Activated CD4-positive, CD25-positive, alpha-beta regulatory T cell treated with anti-CD3 and anti-CD28 coated beads, Interleukin-2, amount 50 U/mL, for 16 hours (primary cell): ENCODE measurements at places on chromosomes 12 and 14.

DNA sequence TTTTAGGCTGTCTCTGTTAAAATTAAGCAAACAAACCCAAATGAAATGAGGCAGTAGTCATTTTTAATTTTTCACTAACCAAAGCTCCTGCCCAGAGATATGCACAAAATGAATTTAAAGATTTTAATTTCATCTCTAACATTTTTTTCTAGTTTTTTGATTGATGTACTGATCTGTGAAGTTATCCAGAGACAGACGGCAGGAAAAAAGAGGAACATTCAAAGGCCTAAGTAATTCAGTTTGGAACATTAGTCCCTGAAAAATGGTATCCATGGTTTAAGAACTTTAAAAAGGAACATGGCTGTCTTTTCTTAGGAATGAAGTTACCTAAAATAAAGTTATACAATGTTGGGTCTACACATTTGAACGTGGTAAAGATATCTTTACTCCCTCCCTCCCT is 498.8 kb upstream of the LMO3 start:
- no peak for DNase-seq

DNA sequence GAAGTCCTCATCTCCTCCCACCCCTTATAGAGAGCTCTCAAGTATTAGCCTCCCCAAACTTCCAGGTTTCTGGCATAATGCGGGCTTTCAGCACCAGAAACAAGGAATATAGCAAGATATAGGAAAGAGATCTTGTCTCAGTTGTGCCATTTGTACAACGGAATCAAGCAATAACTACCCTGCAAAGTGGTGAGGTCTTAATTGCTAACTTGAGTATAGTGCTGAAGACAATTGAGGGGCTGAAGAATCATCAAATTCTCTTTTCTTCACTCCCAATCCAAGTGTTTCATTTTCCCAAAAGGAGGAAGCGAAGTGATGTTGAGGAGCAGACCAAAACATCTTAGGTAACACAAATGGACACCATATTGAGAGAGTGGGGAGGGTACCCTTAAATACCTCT is 26.8 kb upstream of the ANP32D start:
- no peak for DNase-seq

- DNase-seq = no peak
Measured at GRCh38 chr12:111398530-111398929, 7.2 kb upstream of the SH2B3 start.

GRCh38 chr12:48266826-48267225 is 63.7 kb upstream of the OR10AD1 start:
- DNase-seq = no peak

DNA sequence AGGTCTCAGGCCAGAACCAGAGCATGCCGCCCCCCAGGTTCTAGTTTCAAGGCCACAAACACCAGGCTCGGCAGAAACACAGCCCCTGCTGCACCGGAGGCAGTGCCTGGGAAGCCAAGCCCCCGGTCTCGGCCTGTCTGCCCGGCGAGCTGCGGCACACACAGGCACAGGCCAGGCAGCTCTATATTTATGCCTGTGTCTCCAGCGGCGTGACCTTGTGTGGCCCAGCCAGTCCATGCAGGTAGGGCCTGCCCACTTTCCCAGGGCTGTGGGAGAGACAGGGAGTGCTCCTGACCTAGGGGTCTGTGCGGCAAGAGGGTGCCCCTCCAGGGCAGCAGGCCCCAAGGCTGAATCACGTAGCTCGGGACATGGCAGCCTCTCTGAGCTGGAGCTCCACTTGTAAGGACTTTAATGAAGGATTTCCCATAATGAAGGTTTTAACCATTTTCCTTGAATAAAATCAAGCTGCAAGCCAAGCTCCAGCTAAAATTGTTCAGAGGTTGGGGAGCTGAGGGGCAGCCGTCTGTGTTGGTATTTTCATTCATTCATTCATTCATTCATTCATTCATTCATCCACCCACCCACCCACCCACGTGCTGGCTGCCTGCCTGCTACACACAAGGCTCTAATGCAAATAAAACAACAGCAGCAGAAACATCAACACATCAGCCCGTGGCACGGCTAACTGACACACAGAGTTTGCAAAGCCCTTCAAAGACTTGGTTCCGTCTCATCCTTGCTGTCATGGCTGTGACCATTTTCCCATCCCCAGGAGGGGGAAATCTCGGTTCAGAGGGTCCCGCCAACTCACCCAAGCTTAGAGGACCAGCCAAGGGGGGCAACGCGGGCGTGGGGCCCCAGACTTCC is 92.0 kb downstream of the RFLNA start:
- no peak for DNase-seq

DNA sequence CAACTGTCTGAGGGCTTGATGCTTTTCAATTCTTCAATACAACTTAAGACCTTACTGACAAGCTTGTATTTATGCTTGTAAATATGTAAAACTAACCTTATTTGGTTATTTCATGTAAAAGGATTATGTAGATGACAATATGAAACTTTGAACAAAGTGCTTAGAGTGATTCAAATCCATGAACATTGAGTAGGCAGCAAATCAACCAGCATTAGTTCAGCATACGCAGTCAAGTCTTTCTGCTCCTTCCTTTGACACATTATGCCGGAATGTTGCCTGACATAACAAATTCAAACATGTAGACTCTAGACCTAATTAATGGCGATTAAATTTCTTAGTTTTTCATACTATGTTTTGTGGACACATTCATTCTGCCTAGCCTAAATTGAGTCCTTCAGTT is 105.2 kb downstream of the FGD4 start:
- DNase-seq = no peak

- DNase-seq = no peak
Measured at GRCh38 chr12:52527121-52527800, 7.1 kb upstream of the KRT5 start.

- DNase-seq = no peak
Measured at GRCh38 chr14:54374117-54374884, 22.5 kb upstream of the CDKN3 start.

GRCh38 chr14:68074765-68075381 is 255.3 kb downstream of the RAD51B start:
- no peak for DNase-seq

GRCh38 chr12:53696285-53696654 is 20.4 kb upstream of the ATP5MC2 start:
- no peak for DNase-seq

DNA sequence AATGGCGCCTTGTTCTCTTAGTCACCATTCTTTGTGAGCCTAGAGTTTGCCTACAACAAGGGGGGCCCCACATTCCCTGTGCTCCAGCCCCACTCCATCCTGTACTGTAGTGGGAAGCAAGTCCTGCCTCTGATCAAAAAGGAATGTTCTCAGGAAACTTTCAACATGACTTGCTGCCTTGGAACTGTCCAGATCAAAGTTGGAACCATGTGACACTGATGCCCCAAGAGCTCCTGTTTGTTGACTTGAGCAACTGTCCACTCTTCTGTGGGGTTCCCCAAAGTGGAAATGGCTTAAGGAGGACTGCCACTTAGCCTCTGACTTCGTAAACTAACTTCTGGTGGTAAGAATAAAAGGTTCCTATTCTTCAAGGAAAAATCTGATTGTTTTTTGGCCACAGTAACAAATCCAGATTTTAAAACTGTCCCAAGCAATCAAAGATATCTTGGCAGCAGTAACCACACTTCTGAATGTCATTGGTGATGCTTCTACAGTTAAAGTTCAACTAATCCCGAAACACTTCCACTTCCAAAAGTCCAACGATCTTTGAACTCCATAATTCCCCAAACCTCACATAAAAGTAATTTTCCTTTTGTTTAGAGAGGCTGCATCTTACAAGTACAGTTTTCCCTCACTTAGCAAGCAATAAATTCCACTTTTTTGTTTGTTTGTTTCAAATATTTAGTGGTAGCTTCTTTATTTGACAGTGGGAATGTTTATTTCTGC is 67.2 kb downstream of the PAH start:
- no peak for DNase-seq

DNA sequence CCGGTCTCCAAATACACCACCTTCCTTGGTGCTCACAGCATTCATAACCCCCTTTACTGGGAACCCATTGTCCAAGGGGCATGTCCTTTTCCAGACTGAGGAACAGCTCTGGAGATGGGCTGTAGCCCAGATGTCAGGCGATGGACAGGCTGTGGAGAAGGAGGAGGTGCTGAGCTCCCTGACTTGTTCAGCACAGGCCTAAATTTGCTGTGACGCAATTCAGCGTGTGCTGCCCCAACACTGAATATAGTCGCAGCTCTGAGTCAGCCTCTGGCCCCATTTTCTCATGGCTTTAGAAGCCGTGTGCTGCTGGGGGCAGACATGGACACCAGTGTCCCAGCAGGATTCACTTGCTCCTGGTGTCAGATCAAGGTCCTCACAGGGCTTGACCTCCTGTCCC is 269.1 kb downstream of the EMP1 start:
- DNase-seq = no peak

GRCh38 chr12:125193376-125194152 is 128.3 kb downstream of the AACS start:
- no peak for DNase-seq

DNA sequence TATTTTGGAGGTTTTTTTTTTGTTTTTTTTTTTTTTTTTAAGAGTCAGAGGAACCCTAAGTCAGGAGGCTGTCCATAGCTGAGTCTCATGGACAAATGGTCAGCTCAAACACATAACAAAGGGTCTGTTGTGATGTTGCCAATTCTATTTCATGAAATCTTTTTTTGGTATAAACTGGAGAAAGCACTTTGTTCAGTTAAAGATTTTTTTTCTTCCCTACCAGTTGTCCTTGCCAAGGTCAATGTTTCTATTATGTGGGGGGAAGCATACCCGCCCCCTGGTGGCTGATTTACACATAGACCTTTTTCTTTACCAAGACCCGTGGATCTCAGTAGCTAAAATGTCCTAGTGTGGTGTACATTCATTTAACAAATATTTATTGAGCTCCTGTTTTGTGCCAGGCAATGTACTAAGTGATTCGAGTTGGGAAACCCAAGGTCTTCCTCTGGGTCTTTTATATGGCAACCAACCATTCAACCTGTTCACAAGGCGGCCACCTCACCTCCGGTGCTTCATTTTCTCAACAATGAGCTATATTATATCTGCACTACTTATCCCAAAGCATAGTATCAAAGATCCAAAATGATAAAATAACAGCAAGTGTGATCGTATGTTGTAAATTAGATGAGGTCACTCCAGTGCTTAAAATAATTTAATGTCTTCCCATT is 214.5 kb downstream of the PAH start:
- no peak for DNase-seq

- no peak for DNase-seq
Measured at GRCh38 chr12:88638966-88639760, 58.9 kb upstream of the KITLG start.

DNA sequence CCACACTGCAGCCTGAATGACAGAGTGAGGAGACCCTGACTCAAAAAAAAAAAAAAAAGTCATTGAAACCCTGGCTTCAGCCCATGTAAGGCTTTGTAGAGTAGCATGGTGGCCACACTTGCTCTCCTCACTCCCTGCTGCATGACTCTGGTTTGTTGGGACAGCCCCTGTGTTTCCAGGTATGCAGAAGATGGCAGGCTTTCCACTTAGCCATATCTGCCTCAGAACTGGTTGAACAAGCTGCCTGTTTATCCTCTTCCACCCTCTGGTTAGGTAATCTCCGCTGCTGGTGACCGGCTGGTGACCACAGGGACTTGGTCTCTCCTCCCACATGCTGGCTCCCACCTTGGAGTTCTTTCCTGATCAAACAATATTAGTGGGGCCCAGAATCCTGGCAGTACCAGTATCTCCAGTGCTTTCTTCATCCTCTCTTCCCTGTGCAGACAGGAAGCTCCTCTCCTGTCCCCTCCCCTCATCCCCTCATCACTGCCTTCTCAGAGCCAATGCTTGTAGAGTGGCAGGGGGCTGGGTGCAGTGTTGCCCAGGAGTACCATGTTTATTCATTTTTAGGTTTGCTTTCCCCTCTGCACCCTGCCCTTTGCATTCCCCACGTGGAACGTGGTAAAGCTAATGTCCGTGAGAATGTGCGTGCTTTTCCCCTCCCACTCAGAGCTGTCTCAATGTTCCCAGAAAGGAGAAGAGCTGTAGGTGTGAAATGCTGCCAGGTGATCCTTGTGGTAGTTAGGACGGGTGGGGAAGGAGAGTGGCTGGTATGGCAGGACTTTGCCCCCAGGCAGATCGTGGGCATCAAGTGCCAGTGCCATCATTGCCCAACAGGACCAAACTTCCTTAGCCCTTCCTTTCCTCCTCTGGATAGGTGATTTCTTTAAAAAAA is 11.3 kb downstream of the ABHD12B start:
- DNase-seq = no peak

GRCh38 chr12:10632226-10632625 is 18.8 kb upstream of the MAGOHB start:
- DNase-seq = no peak

DNA sequence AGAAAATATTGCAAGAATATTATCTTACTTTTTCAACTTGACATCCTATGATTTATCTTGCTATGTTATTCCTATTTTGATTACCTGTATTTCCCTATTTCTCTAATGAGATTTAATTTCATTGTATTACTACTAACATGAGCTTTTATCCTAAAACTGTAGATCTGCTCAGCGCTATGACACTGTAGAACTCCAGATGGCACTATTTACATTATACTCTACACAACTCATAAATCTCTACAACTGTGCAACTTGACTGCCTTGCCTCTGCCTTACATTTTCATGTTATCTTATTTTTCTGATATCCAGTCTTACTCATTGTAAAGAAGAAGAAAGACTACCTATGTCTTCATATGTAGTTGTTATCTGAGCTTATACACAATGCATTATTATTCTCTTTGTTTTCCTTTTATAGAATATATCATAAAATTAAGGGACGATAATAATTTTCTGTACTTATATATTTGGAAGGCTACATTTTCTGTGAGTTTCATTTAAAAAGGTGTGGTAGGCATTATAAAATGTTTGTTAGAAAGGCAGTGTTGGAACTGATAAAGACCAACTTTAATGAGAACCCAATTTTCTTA is 24.1 kb downstream of the NUP37 start:
- DNase-seq = no peak

- no peak for DNase-seq
Measured at GRCh38 chr12:4780641-4781611, 60.7 kb downstream of the GALNT8 start.

DNA sequence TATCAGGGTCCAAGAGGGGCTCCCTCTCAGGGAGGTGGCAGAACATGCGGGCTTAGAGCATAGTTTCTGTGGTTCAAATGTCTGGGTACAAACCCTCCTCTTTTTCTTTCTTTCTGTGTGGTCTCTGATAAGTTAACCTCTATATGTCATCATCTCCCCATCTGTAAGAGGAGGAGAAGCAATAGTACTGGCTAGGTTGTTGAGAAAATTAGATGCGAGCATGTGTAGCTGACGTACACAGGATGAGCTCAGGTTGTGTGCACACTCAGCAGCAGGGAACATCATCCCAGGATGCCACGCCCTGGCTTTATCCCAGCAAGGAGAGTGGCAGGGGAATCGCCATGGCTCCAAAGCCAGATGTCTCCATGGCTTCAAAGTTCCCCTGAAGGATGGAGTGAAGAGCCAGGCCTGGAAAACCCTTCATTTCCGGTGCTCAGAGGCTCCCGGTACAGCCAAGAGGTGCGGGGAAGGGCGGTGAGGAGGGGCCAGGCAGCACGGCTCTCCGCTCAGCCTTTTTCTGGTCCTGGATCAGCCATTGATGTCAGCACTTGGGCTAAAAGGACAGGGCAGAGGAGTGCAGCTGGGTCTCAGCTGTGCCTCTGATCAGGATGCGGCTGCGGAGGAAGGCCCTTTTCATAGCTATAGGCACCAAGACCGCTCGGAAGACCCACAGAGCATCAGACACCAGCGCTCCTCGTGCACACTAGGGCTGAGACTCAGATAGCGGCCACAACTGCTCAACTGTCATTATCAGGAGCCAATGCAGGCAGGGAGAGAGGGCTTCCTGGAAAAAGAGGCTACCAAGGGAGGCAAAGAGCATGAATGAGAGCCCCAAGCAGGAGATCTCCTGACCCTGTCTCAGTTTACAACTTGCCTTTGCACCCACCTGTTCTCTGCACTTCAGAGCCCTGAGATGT is 41.5 kb downstream of the ARL6IP4 start:
- DNase-seq = no peak

- DNase-seq = no peak
Measured at GRCh38 chr12:84920331-84920730, 7.7 kb upstream of the SLC6A15 start.
